ENCODE measurements at places on chromosomes 1 and 21.

DNA sequence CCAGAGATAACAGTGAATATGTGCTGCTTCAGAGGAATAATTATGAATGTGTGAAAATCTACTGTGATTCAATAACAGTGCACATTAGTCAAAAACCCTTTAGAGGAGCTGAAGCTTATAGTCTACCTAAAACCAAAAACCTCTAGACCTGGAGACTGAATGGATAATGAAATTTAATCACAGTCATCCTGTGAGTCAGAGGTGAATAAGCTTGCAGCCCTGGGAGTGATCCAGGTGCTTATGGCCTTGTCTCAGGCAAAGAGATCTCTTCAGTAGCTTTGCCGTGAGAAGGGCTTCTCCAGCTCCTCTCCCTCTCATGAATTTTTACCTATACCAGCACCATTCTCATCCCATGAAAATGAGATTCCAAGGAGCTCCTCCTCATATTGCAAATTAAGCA is 81.3 kb upstream of the RGS4 start:
- no peak for DNase-seq

- DNase-seq = no peak
Measured at GRCh38 chr1:225772323-225772768, 5.3 kb upstream of the SRP9 start.

GRCh38 chr1:204323887-204324286 is 35.8 kb downstream of the PLEKHA6 start:
- no peak for DNase-seq

GRCh38 chr1:79100385-79100784 is 93.9 kb upstream of the ADGRL4 start:
- DNase-seq = no peak

DNA sequence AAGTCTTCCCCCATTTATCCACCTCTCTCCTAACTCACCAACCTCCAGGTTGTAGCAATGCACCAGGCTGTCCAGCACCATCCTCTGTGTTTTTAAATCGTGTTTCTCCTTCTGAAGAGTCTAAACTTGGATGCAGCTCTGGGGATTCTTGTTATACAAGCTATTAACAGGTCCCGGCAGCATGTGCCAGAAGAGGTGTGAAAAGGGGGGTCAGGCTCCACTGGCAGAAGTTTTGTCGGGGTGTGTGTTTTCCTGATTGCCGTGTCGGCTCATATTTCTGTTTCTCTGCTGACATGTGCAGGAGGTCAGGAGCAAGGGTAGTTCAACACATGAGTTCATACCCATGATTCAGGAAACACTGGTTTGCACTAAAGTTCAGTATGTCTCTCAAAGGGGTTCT is 658.6 kb upstream of the CAMK1G start:
- no peak for DNase-seq

- DNase-seq = no peak
Measured at GRCh38 chr1:37845786-37846185, 13.6 kb downstream of the MTF1 start.

GRCh38 chr1:200524092-200524491 is 96.5 kb downstream of the KIF14 start:
- no peak for DNase-seq

Data from T-helper 1 cell (primary cell).